Mesothelial cell of epicardium (in vitro differentiated cells): ENCODE measurements at places on chromosomes 11 and 22.

GRCh38 chr11:120568572-120569307 is 57.2 kb downstream of the GRIK4 start:
- no peak for DNase-seq

- DNase-seq, result peak; percentile 63
Observed at GRCh38 chr22:33919391-33920196, 682 bp downstream of the LARGE1 start.

GRCh38 chr11:76543006-76543703 is 98.3 kb downstream of the EMSY start:
- DNase-seq, result no peak

DNA sequence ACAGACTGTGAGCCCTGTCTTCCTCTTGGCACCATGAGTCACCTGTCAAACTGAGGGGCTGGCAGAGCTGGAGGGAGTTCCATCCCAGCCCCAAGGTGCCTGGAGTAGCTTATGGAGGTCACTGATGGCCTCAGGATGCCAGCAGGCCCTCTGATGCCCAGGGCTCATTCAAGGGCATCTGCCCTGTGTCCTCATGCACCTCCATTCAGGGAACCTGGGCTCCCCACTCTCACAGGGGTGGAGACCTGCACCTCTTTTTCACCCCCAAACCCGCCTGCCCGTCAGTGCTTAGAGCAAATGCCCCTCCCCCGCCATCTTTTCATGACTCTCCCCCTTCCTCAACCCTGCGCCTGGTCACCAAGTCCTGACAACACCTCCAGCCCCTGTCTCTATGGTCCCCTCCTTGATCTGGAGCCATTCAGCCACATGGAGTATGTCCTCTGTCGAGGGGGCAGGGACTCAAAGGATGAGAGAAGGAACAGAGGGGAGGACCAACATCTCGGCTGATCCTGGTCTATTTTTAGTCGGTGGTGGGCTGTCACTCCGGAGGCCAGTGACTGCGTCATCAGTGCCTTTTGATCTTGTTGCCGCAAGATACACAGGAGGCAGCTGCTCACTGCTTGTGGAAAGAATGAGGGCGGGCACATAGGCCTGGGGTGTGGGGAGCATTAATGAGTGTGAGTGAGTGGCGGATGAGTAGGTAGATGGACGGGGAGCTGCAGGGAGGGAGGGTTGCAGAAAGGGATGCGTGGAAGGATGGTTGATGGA is 72.2 kb downstream of the CDKN1C start:
- DNase-seq, result no peak
